ENCODE measurements at places on chromosomes 5 and 9.
A peak's percentile ranks its signal among the peaks of the same experiment; 100 is the strongest.

- no peak for DNase-seq
These were observed 19.1 kb upstream of the RALGDS start for GRCh38 chr9:133140174-133140505.

GRCh38 chr5:94969174-94969573, 315.7 kb downstream of the MCTP1 start:
- no peak for DNase-seq

- no peak for DNase-seq
These were observed 163.4 kb upstream of the FSTL4 start for GRCh38 chr5:133775584-133776304.

GRCh38 chr9:31253800-31254762, 1130.4 kb upstream of the ACO1 start:
- DNase-seq: no peak

- no peak for DNase-seq
These were observed 9.0 kb downstream of the GPSM1 start for GRCh38 chr9:136336156-136336870.

DNA sequence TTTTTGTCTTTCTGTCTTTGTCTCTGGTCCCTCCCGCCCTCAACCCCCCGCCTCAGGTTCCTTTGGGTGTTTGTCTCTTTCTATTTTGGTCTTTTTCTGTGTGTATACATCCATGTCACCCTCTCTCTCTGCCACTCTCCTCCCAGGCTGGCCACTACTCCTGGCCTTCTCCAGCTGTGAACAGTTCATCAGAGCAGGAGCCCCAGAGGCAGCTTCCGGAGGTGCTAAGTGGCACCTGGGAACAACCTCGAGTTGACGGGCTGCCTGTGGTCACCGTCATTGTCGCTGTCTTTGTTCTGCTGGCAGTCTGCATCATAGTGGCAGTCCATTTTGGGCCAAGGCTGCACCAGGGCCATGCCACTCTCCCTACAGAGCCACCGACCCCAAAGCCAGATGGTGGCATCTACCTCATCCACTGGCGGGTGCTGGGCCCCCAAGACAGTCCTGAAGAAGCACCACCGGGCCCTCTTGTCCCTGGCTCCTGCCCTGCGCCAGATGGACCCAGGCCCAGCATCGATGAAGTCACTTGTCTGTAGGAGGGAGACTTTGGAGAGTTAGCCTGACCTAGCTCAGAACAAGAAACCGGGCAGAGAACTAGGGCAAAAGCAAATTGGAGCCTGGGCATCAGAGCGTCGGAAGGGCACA, 1.7 kb downstream of the SMIM33 start:
- DNase-seq: no peak

GRCh38 chr9:75456698-75457097, 368.4 kb downstream of the OSTF1 start:
- DNase-seq: no peak

GRCh38 chr5:113776168-113776567, 262.7 kb downstream of the YTHDC2 start:
- DNase-seq: no peak

DNA sequence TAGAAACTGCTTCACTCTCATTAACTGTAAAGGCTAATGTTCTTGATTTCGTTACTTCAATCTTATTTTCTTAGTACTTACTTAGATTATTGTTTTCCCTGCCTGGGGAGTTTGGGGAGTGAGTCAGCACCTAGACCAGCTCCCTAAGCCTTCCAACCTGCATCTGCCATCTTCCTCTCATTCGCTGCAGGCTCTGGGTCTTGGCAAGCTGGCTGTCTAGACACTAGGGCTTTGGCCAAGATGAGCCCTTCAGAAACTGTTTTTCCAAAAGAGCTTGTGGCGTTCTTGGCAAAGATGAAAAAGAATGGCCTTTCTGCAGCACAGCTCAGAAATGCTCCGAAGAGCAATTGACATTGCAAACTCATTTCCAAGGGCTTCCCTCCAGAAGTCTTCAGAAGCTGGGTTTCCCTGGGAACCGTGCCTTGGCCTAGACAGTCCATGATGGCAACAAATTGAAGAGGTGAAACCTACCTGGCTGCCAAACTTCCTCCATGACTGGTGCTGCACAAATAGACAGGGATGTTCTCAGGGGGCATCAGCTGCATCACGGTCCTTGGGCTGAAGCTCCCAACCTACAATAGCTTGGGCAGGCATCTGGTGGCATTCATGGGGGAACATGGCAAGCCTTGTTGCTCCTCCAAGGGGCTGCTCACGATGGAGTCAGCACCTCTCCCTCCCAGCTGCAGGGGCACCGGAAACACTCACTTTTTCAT, 76.6 kb downstream of the NSUN2 start:
- DNase-seq: no peak

DNA sequence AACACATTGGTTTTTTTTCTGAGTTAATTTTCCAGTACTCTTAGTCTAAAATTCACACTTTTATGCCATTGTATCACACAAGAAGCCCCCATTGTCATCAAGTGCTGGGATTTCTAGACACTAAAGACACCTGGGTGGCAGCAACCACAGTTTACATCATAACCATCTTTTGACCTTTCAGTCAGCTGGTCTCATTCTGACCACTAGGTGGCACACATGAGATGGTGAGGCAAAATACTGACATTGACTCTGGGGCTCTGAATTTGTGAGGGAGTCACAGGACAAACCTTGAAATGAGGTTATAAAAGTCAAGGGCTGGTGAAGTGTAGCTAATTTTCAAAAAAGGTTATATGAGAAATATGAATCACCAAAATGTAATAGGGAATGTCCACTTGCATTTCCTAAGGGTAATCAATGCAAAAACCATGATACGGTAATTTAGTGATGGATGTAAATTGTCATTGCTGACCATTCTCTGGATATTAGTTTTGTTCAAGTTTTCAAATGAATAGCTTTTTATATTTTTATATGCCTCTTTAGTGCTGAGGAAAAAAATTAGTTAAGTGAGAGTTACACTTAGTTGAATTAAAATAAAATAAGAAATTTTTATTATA, 229.4 kb downstream of the DMAC1 start:
- DNase-seq: peak; percentile 29

GRCh38 chr9:113352411-113352810, 3.1 kb downstream of the BSPRY start:
- no peak for DNase-seq

DNA sequence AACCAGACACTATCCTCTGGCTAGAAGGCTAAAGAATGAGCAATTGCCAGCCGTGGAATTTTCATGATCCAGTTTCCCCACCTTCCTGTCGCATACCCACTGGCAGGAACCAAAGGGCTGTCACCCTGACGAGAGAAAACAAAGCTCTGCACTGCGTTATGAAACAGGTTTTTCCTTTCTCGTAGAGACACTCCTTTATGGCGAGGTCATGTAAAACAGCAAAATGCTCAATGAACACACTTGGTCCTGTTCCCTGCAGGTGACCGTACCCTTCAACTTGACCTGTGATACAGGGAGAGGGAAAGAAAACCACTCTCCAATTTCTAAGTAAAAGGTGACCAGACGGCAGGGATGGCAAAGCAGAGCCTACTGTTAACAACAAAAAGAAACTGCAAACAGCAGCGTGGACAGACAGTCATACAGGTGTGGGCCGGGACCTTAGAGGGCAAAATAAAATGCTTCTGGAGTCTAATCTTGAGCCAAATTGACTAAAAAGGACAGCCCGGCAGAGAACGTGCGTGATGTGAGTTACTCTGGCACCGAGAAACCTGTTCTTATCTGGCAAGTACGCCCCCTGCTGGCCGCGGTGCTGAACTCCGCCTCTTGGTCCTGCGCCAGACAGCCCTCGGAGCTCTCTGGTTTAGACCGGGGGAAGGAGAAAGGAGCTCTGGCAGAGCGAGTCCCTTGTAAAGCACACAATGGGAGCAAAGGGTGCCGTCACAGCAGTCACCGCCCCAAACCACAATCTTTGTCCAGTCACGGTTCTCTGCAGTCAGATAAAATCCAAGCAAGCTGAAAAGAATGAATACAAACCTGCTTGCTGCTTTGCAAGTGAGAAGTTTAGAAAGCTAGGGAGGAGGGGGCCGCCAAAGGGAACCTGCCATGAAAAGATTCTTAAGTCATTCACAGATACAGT, 98.9 kb downstream of the EFNA5 start:
- peak; percentile 75 for DNase-seq

GRCh38 chr9:16732546-16732945, 137.9 kb downstream of the BNC2 start:
- DNase-seq: no peak

DNA sequence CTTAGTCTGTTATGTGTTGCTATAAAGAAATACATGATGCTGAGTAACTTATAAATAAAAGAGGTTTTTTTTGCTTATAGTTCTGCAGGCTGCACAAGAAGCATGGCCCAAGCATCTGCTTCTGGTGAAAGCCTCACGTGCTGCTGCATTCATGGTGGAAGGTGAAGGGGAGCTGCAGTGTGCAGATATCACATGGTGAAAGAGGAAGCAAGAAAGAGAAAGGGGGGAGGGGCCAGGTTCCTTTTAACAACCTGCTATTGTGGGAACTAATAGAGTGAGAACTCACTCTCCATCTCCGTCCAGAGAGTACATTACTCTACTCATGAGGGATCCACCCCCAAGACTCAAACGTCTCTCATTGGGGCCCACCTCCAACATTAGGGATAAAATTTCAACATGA, 12.5 kb upstream of the PARP8 start:
- no peak for DNase-seq

DNA sequence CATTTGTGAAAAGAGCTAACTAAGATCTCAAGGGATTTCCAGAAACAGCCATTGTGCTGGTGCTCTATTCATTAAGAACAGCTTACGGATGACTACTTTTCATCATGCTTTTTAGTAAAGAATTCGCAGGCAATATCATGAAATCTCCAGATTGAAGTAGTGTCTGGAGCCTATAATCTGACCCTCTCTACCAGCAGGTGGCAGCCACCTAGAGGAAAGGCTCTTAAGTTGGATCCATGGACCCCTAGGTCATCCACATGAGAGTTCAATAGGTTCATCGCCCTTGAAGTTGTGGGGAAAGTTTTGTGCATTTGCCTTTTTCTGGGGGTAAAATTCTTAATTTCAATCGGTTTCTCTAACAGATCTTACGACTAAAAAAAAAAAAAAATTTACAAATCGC, 82.3 kb downstream of the SLC1A3 start:
- no peak for DNase-seq

DNA sequence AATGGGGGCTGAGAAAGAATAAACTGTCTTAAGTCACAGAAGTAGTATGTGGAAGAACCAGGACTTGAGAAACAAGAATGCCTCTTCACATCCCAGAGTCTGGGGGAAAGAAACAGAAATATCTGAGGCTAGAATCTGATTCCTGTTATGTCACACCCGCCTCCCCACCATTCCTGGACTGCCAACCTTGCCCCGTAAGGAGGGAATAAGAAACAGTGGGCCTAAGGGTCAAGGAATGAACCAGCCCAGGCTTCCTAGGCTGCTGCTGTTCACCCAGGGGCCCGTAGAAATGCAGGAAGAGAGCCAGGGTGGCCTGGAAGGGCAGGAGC, 4.3 kb downstream of the PCDH1 start:
- DNase-seq: no peak

DNA sequence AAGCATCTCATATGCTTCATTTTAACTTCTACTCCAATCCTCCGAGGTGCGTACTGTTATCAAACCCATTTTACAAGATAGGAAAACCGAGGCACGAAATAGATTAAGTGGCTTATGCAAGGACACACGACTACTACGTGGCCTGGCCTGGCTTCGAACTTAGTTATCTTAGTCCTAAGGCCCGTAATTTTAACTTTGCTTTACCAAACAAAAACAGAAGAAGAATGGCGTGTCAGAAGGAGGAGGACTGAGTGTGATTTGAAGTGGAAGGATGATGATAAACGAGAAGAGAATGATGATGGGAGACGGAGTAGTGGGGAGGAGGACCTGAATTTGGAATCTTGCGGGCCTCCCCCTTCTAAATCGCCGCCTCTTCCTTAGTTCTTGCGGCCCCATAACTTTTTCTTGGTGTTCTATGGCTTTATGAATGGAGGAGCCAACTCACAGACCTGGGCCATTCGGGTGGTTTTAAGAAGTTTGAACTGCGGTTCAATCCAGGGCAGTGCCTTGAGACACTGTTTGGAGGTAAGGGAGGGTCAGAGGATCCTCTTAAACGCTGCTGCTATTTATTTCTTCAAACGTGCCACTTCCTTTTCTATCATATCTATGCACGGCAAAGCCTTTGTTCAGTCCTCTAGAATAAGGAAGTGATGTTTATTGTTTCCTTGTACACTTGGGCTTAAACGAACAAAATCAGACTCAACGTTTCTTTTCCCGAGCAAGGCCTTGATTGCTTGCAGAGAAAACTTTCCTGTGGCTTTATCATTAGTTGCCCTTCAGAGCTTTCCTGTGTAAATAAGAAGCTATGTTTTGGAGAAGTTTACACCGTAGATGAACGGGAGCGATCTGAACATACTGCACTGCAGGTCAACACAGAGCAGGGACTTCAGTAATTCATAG, 795 bp downstream of the CNOT8 start:
- DNase-seq: no peak

DNA sequence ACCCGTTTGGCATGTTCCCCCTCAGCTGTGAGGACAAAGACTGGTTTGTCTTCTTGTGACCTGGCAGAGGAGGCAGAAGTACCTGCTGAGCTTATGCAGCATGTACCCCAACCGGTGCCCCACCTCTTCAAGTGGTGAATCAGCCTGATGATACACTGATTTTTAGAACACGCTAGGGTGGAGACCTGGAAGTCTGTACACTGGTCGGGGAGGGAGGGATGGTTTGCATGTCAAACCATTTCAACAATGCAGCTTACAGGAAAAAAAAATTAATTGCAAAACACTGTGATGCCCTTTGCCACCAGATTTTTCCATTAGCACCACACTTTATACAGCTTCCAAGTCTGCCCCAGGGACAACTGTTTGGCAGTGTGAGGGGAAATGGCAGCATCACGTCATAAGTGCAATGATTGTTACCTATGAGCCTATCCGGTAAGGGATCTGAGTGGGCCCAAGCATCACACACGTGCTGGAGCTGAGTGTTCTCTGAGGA, 155.1 kb upstream of the DMRT1 start:
- no peak for DNase-seq

DNA sequence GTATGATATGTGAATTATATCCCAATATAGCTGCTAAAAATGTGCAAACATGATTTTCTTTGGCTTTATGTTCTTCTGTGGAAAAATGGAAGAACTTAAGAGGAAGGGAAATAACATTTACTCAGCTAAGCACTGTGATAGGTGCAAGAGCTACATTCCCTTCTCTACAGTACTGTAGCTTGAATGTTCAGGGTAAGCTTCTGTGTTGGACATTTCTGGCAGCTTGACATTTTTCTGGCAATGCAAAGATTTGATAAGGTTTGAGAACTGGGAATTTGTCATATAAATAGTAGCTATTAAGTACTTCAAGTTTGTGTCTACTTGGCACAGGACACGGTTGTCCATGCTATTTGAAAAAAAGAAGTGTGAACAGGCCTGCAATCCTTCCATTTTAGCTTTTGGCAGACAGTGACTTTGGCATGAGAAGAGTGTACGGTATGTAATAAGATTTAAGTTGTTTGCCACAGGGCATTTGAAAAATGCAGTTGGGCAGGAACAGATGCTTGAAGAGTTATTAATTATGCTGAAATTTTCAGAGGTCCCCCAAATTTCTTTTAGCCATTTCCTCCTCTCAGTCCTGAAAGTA, 77.6 kb downstream of the KIF4B start:
- DNase-seq: no peak

- no peak for DNase-seq
These were observed 6.3 kb upstream of the IL3 start for GRCh38 chr5:132054031-132054696.

GRCh38 chr9:90645721-90646120, 3.1 kb upstream of the DIRAS2 start:
- no peak for DNase-seq

- no peak for DNase-seq
These were observed 246.5 kb downstream of the SYK start for GRCh38 chr9:91047993-91048607.
